ENCODE measurements at places on chromosomes 7 and 10.
A peak's percentile ranks its signal among the peaks of the same experiment; 100 is the strongest.

DNA sequence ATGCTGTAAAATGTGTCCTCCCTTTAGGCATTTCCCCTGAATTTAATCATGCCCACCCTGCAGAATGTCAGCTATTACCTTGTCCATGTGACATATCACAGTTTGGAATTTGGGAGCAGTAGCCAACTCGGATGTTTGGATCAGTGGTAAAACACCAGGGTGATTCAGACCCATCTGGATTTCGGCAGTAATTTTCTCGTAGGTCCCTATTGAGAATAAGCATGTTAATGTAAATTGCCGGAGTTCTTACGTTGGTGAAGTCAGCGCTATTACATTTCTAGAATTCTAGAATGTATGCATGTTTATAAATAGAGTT is 44.1 kb downstream of the HGF start:
- DNase-seq: no peak

- DNase-seq: no peak
These were observed 16.8 kb downstream of the MACC1 start for GRCh38 chr7:20200361-20200760.

GRCh38 chr7:25075459-25075858 is 49.6 kb downstream of the CYCS start:
- DNase-seq: no peak

DNA sequence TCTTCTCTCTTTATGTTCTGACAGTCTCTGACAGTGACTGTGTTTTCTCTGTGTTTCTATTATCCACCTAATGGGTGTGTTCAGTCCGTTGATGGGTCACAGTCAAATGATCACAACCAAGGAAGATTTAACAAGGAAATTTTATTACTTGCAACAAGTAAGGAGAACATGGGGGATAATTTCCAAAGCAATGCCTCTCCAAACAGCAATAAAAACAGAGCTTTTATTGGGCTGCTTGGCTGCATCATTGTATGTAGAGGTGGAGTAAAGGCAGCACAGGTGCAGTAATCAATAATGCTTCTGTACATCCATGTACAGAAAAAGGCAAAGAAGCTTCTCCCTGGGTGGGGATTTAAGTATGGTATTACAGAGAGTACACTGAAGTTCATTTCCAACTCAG is 1525.6 kb downstream of the REEP3 start:
- DNase-seq: no peak

GRCh38 chr10:12909182-12909835 is 92.2 kb downstream of the CCDC3 start:
- peak; percentile 33 for DNase-seq

DNA sequence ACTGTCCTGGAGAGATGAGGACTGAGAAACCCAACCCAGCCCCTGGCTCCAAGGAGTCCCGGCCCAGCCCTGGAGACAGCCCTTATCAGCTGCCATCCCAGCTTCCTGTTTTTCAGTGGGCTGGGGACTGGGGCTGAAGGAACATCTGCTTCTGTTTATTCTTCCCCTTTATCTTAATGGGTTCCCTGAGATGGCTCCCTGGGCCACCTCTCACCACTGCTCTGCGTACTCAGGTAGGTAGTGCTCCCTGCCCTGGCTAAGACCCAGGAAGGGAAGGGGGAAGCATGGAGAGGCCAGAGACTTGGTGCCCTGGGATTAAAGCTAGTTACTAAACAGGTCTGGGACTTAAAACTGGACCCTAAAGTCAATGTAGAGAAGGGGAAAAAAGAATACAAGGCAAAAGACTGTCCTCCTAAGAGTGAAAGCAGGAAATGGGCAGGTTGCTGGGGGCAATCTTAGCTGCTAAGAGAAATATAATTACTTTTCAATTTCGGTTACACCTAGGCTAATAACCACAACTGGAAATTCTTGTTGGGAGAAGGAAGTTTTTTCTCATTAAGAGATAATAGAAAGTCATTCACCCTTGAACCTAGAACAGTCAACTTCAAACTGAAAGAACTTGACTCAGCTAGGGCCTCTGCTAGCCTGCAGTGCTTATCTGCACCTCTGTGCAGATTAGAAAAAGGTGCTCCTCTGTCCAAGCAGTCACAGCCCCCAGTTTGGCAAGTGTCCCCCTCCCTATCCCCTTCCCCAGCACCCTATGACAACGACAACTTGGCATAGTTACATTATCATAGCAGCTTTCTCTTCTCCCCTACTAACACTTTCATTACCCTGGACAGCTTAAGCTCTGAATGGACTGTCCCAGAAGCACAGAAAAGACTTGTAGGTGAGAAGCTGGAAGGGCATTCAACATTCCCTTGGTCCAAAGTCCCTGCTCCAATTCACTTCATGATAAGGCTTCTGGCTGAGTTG is 65.6 kb upstream of the KDM7A start:
- no peak for DNase-seq

GRCh38 chr10:85861513-85862197 is 504.9 kb downstream of the GRID1 start:
- DNase-seq: no peak

DNA sequence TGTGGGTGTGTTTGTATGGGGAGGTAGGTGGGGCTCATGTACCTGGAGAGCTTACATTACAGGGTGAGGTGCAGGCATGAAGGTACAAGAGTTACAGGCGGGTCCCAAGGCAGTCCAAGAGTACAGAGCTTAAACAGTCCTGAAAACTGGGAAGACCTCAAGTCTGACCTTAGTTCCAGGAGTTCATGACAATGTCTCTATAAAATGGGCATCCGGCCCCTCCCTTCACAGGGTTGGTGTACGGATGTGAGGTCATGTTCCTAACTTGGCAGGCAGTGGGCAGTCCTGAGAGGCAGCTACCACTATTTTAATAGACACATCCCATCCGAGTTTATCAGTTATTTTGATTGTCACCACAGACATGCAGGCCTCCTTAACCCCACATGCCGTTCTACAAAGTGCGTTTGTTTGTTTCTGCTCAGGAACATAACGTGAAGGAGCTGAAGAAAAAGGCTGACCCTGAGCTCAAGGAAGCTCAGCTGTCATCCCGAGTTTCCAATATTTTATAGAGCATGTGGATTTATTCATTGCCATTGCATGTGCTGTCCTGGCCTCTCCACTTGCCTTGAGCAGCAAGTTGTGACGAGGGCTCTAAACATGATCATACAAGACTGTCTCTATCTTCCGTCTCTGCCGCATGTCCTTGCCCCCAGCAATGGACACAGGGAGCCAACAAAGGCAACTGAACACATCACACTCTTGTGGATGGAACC is 647.5 kb upstream of the IGFBP3 start:
- DNase-seq: no peak

- no peak for DNase-seq
These were observed 28.4 kb upstream of the EIF5AL1 start for GRCh38 chr10:79483948-79484347.
